ENCODE measurements at places on chromosomes 3 and 15. TPM values are rescaled to one million over a fixed set of nuclear protein-coding genes. Genes with fewer than 3 reads are reported as not detected.

Gene STARD9
- total RNA-seq = 18.2 TPM

- no peak for DNase-seq
These were observed 145.9 kb downstream of the TBL1XR1 start for GRCh38 chr3:177051411-177051810.

Gene TRAK1
- 59.8 TPM for total RNA-seq

DNA sequence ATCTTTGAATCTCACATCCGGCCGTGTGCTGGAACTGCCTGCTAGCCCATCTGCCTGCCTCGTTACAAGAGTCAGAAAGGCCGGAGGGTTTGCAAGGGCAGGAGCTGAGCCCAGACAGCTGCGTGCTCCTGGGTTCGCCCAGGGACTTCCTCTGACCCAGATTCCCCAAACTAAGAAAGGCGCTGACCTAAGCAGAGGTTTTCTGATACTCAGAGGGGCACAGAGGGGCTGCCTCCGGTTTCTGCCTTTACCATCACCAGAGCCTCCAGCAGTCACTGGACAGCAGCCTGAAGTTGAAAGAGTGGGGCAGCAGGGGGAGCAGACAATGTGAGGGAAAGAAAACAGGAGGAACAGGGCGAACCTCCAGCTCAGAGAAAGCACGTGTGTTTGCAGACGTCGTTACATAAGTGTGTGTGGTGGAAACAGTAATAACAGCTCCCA, 33.4 kb upstream of the RAD18 start:
- DNase-seq = no peak

DNA sequence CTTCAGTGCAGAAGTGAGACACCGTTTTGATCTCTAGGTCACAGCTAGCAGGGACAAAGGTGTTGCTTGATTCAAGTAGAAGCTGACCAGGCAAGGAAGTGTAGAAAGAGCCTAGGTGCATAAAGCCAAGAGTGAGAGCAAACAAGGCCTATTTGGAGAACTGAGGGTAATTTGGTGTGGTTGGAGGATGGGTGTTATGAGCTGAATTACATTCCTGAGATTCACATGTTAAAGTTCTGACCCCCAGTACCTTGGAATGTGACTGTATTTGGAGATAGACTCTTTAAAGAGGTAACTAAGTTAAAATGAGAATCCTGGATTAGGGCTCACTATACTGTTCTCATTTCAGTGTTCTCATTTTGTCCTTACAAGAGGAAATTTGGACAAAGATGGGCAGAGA, 191.3 kb downstream of the ZMAT3 start:
- DNase-seq = no peak

Gene TNFAIP8L3
- total RNA-seq = 19.1 TPM

Gene CLDN16
- total RNA-seq = 2.5 TPM

Gene LIPC
- total RNA-seq = 0.12 TPM

Gene PGBD4
- total RNA-seq = 1.5 TPM

DNA sequence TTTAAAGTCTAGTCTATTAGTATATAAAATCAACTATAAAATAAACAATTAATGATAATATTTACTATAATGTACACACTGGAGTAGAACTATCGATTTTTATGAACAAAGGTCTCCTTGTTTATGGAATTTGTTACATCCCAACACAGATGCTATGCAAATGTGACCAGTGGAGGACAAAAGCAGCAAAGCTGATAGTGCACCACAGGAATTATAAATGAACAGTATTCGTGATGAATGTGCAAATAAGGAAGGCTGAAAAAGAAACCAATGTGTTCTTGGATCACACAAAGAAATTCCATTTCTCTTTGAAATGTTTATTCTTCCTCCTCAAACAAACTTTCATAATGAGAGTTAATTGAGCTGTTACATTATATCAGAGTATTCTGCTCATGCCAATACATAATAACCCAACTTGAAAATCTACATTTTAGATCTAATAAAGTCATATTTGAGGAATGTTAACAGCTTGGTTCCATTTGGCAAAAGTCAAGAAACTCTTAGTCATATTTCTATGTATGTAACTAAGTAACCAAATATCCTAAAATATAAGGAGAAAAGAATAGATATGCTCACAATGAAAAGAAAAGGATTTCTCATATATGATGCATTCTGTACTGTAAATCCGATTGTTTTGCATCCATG, 79.3 kb downstream of the NEK10 start:
- DNase-seq = no peak

Gene VGLL3
- total RNA-seq = 1.1 TPM

GRCh38 chr3:168138421-168138820, 42.7 kb upstream of the GOLIM4 start:
- no peak for DNase-seq

GRCh38 chr15:64947211-64947610, 35.5 kb downstream of the ANKDD1A start:
- no peak for DNase-seq

Gene PRSS50
- not detected for total RNA-seq

Gene NOX5
- total RNA-seq = not detected
